ENCODE measurements at places on chromosomes 5 and 9.

DNA sequence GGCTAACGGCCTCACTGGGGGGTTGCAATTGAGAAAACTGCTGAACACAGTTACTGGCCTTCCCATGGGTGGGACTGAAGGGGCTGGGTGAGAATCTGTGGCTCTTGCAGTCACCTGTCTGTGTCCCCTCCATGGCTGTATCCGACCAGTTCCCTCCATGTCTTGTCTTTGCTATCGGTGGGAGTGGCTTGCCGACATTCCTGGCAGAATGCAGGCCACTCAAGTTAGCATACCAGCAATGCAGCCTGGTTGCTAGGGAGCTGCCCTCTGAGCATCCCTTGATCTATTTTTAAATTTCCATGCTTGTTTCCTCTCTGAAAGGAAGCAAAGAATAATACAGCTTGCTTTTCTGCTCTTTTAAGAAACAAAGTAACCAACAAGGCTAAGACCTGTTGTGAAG is 1509.7 kb upstream of the WWC1 start:
- no peak for DNase-seq

DNA sequence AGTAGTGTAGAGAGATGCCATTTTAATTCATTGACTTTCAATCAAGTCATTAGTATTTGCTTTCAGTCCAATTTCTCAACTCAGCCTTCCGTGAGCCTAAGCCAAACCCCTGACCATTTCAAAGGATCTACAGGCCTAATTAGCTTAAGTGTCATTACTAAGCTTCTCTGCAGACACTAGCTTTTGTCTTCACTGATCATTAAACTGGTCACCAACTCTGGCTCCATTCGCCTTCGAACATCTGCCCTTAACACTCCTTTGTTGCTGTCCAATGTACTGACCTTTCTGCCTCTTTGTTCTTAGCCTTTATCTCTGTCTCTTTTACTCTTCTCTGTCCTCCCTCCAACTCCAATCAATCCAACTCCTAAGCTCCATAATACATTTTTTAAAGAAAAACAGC is 299.3 kb downstream of the DIRAS2 start:
- DNase-seq = no peak

DNA sequence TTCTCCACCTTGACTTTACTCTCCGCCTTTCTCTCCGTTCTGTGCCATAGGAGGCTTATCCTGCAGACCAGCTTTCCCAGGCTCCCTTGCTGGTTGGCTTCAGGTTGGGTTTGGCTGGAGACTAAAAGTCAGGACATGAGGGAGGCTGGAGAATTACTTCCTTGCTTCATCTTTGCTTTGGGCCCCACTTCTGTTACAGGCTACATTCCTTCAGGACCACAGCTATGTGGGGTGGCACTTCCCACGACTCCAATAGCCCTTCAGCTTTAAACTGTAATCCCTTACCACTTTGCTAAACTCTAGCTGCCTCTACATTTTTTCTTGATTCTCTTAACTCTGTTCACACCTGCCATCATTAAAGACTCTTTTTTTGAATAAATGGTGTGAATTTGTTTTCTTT is 186.7 kb upstream of the NR4A3 start:
- DNase-seq = no peak

GRCh38 chr9:69444021-69444420 is 119.0 kb downstream of the ENTREP1 start:
- DNase-seq = no peak

DNA sequence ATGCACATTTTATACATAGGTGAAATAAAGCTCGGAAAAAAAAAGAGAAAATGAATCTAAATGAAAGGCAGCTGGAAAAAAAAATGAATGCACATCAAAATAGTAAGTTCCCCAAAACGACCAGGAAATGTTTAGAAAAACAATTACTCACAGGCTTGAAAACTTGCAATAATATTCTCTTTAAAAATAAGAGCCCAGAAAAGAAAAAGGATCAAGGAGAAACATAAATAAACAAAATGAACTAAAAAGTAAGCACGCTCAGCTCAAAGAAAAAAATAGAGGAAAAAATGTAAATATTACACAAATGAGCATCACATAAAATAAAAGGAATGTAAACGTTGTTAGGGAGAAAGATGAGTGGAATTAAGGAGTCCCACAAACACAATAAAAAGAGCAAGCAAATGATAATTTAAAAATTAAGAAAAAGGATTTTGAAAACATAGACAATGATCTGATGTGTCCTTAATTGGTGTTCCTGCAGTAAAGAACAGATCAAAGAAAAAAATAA is 54.2 kb downstream of the SLC27A6 start:
- no peak for DNase-seq

- no peak for DNase-seq
Measured at GRCh38 chr5:108003178-108003577, 332.4 kb upstream of the EFNA5 start.

GRCh38 chr9:34590381-34591247 is 1.1 kb upstream of the CNTFR start:
- DNase-seq = no peak

GRCh38 chr5:109218818-109219217 is 191.0 kb downstream of the PJA2 start:
- DNase-seq = no peak

- no peak for DNase-seq
Measured at GRCh38 chr9:16683326-16683725, 187.1 kb downstream of the BNC2 start.

- DNase-seq = no peak
Measured at GRCh38 chr5:72138943-72139521, 31.8 kb downstream of the MAP1B start.

DNA sequence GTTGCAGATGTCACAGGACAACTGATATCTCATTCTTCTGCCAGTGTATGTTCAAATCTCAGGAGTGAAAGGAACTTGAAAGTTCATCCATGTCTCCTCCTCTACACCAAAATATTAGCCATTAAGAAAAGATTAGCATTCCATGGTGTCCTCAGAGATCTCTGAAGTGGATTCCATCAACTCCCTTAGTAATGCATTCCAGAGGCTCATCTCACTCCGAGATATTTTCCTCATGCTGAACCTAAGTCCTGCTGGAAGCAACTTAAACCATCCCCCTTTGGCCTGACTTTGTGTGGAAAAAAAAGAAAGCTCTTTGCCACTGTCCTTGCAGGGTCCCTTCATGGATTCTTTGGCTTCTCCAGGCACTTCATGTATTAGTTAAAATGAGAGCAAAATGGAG is 155.7 kb upstream of the ZNF462 start:
- DNase-seq = no peak

- no peak for DNase-seq
Measured at GRCh38 chr9:3080951-3081350, 237.1 kb upstream of the PUM3 start.

GRCh38 chr5:54361691-54362411 is 51.5 kb upstream of the ARL15 start:
- DNase-seq = no peak

DNA sequence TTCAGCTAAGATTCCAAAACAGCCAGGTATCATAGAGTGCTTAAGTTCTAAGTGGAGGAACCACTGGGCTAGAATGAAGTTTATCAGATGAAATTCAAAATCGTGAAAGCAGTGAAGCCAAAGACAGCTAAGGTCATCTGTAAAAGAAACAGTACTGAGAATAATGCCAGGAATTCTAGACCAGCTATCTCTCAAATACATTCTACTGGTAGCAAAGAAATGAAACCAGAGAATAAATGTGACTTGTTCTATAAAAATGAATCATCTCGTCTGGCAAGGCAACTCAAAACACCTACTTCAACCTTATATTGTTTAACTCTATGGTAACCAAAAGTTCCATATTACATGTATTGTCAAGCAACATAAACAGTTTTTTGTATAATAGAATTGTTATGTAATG is 51.3 kb upstream of the RGMB start:
- DNase-seq = no peak

Measured in SW 1271 (cell line).